ENCODE measurements at places on chromosomes 7 and 10.

- no peak for DNase-seq
Measured at GRCh38 chr10:100528921-100529474, 673 bp downstream of the NDUFB8 start.

GRCh38 chr7:147376192-147376591, 1214.4 kb upstream of the C7orf33 start:
- DNase-seq = no peak

GRCh38 chr7:123341102-123341501, 141.3 kb upstream of the SLC13A1 start:
- no peak for DNase-seq

DNA sequence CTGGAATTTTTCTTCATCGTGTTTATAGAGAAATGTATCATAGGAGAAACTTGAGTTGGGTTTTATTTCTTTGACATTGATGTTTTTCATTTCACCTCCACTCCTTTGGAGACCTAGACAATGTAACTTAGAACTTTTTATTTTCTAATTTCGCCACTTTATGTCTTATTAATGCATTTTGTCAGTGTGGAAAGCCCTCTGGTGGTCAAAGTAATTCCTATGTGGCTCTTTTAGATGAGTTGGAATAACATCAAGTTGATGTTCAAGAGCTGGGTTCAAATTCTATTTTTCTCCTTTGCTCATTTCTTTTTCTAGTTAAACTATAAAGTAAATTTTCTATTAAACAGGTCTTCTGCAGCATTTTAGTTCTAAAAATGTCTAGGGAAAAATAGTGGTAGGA, 478.6 kb downstream of the LRMDA start:
- DNase-seq = no peak

DNA sequence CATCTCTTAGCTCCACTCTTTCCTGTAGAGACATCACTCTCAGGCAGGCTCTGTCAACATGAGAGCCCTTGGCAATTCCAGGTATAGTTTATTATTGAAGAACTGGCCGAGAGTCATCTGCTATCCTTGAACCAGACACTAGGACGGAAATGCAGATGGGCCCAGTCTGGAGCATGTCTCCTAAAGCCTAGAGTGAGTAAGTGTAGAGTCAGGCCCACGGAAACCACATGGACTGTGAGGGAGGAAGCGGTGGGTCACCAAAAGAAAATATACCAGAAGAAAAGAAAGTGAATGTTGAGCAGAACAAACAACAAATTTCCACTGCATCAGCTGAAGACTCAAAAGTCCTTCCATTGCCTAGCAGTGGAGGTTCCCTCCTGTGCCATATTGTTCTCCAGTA, 15.7 kb upstream of the RELN start:
- no peak for DNase-seq

GRCh38 chr10:102579328-102579727, 65.0 kb upstream of the TRIM8 start:
- no peak for DNase-seq

GRCh38 chr7:52691257-52691656, 344.2 kb upstream of the POM121L12 start:
- no peak for DNase-seq

DNA sequence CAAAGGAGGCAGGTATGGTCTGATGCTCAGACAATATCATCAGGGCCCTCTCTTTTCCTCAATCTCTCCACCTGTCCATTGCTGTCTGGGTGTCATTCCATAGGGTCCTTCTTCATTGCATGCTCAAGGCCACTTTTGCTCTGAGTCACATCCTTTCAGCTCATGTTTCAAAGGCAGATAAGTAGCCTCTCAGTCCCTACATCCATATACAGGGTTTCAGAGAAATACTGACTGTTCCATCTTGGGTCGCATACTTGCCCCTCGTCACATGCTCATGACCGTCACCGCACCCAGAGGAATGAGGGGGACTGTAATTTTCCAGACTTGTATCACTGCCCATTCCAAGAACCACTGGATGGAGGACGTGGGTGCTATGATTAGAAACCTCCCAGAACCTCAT, 93.4 kb downstream of the FAM107B start:
- DNase-seq = no peak

DNA sequence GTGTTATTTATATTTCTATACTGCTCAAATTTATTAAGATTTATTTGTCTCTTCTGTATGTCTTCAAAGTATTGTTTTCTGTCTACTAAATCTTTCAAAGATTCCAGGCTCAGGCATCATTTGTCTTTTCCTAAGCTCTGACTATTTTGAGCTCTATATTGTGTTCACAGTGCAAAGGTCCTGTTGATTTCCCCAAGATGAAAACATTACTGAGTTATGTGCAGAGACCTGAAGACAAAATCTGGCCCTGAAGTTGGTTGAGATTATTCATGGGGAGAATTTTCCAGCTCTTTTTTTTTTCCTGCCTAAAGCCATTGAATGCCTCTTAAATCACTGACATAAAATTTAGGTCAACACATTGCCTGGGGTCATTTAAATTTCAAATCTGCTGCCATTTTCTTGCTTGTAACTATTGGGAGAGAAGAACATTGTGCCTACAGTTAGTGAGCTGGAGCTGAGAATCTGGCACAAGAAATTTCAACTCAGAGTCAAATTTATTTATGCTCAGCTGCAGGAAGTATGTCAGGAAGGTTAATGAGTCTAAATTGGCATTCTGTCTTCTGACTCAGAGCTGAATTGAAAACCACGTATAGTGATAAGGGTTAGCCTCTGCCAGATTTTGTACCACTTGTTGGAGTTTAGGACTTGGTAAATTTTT, 31.6 kb downstream of the CSTF2T start:
- DNase-seq = no peak

DNA sequence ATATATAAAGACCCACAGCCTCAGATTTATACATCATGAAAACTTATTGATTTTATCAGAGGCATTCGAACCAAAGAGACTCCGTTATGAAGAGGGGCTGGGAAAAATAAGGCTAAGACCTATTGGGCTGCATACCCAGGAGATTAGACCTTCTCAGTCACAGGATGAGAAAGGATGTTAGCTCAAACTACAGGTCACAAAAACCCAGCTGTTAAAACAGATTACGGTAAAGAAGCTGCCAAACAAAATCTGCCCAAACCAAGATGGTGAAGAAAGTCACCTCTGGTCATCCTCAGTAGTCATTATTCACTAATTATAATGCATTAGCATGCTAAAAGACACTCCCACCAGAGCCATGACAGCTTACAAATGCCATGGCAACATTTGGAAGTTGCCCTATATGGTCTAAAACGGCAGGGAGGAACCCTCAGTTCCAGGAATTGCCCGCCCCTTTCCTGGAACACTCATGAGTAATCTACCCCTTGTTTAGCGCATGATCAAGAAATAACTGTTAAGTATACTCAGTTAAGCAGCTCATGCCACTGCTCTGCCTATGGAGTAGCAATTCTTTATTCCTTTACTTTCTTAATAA, 362.5 kb upstream of the PCDH15 start:
- DNase-seq = no peak

GRCh38 chr10:128221807-128222206, 95.6 kb upstream of the MKI67 start:
- DNase-seq = no peak

DNA sequence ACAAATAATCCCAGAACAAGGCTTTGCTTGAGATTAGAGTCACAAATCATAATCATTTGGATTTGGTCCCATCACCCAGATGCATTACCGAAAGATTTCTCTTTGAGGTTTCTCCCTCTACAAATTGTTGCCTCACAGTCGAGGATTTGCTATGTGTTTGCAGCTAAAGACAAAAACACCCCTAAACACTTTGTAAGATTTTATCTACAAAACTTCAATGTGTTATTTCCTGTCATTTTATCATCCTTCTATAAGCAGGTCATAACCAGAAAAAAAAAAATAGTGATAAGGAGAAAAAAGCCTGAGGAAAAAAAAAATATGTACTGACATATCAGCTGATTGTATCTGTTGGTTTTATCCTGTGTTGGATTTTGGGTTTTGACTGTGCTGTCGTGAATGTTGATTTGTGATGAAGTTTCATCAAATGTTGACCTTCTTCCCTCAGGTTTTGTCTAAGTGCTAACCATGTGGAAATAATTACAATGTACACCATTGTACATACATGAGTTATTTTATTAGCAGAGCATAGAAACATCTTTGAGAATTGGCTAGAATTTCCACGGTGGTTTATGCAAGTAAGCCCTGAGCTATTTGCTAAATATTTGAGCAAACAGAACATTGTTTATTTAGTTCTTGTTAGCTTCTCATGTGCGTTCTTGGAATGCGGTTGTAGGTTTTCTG, 274.4 kb downstream of the NEBL start:
- no peak for DNase-seq

GRCh38 chr7:111138586-111138985, 47.7 kb downstream of the LRRN3 start:
- DNase-seq = no peak

DNA sequence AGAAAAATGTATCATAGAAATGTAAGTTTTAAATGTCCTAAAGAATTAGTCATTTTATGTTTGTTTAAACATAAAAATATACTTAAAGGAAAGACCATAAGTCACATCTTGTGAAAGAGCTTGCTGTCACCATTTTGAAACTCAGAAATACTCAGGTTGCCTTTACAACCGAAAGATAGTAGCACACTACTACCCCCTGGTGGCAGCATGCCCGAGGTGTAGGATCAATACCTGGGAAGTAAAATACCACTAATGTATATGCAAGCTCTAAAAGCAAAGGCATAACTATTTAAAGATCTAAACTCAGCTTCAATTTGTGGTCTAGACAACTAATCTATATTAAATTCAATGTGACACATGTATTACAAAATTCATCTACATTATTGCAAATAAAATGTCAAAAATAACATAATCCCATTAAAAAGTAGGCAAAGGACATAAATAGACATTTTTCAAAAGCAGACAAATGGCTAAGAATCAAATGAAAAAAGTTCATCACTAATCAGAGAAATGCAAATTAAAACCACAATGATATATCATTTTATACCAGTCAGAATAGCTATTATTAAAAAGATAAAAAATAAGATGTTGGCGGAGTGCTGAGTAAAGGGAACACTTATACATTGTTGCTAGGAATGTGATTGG, 47.7 kb upstream of the FGL2 start:
- DNase-seq = peak; percentile 96

DNA sequence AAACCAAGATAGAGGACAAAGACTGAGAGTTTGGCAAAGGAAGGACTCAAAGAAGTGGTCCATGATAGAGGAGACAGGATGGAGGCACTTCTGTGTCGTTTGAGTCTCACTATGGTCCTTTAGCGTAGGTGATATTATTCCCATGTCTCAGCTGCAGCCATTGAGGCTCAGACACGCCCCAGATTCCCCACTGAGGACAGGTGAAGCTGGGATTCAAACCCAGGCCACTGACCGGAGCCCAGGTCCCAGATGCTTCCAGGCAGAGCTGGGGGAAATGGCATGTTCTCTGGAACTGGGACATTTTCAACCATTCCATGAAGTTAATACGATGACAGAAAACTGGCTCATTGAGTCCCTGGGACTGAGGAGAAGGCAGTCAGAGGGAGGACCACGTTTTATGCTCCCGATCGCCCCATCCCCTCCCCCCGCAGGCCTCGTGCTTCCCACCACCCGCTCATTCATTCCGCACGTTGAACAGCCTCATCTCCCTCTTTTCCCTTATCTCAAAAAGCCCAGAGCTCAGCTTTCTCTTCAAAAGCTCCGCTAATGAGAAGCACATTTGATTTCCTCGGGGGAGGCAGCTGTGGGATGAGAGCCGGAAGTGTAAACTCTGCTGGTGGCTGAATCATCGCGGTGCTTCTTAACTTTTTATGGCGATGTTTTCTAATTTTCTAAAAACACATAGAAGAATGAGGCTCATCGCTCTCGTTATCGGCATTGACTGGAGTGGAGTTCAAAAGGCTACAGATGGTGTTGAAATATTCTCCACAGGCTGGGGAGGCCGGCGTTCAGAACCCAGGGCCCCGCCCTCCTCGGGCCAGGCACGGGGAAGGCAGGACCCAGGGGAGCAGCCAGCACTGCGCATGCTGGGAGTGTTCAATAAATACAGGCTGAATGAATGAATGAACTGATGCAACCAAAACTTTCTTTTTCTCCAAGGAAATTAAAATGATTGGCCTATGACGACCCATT, 64.0 kb downstream of the OAT start:
- peak; percentile 74 for DNase-seq

- DNase-seq = no peak
Measured at GRCh38 chr10:50510517-50511473, 113.0 kb downstream of the SGMS1 start.

DNA sequence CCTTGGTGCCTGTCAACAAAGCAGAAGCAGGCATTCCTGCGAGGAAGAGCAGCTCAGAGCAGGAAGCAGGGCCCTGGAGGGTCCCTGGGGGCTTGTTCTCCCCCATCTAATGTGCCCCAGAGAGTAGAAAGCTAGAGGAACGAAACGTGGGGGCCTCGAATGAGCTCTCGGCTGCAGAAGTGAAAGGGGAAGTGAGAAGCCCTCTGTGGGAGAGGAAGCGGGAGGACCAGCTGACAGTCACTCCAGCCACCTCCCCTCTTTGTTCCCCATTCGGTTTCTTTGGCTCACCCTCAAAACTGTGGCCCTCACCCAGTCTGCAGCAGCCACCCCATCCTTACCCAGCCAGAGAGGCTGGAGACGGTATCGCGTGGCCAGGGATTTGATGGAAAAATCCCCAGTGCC, 25.0 kb downstream of the C10orf105 start:
- no peak for DNase-seq

DNA sequence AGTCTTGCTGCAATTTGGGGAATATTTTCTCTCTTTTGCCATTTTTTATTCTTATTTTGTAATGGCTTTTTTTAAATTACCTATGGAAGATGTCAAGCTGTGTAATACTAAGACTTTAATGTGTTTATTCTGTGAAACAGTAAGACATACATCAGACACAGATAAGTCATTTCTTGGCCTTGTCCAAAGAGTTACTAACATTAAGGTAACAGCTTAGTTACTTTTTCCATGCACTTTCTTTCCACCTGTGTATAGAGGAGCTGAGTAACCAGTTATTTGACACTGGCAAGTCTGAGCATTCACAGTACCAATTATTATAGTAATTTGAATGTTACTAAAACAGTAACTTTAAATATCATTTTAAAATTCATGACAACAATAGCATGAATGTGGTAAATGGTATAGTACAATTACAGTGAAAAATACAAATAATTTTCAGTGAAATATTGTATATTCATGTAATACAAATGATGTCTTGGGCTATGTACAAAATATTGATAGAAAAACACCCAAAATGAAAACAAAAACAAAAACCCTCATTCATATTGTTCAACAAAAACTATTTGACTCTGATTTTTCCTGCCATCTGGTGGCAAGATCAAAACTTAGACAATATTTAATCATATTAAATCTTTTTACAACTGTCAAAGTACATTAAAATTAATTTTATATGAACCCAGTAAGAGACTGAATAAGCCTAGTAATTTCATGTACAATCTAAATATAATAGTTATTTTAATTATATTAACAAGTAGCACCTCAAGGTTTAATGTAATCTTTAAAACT, 259.8 kb upstream of the SEMA3A start:
- DNase-seq = no peak
